ENCODE measurements at places on chromosomes 3 and 15.

DNA sequence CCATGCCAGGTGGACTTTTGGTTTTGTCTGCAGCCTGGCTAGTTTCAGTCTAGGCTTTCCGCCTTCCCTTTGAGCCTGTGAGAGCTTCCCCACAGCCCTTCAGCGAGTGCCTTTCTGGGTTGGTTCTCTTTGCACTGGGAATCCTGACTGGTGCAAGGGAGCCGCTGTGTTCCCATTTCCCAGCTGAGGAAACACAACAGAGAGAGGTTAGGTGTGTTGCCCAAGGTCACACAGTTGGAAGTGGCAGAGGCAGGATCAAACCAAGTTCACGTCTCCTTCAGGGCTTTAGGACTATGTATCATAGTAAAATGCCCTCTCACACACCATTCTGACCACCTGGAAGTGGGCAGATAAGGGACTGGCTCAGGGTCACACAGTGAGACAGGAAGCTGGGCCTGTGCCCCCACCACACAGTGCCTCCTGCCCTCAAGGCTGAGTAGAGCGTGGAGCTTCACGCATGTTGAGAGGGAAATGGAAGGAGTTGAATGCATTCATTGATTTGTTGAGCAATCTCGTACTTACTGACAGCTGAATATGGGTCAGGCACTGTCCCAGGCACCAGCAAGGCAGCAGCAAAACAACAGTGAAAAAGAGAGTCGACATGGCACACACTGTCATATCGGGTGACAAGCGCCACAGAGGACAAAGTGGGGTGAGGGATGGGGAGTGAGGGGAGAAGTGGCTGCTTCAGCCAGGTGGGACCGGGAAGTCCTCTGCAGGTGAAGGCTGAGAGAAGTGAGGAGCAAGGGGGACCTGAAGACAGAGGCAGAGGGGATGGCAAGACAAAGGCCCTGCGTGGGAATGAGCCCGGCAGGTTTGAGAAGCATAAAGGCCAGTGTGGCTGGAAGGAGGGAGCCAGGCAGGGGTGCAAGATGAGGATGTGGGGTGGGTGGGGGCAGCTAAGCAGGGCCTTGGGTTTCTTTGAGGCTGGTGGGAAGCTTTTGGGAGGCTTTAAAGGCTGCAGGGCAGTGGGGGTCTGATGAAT lies 12.3 kb upstream of the ANPEP start:
- no peak for DNase-seq

DNA sequence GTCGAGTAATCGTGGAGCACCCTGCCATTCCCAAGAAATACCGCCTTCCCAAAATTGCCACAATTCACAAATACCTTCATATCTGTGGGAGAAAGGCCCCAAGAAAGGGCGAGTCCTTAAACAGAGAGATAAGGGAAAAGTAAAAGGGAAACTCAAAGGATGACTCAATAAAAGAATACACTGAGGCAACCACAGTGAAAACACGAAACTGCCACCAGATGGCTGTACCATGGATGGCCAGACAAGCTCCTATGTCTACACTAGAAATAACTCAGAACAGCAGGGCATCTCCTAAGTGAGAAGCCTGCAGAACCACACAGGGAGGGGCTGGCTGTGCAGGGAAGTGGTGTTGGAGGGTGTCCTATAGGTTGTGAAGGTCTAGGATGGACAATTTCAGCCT lies 25.0 kb downstream of the SRGAP3 start:
- DNase-seq: peak; percentile 43

DNA sequence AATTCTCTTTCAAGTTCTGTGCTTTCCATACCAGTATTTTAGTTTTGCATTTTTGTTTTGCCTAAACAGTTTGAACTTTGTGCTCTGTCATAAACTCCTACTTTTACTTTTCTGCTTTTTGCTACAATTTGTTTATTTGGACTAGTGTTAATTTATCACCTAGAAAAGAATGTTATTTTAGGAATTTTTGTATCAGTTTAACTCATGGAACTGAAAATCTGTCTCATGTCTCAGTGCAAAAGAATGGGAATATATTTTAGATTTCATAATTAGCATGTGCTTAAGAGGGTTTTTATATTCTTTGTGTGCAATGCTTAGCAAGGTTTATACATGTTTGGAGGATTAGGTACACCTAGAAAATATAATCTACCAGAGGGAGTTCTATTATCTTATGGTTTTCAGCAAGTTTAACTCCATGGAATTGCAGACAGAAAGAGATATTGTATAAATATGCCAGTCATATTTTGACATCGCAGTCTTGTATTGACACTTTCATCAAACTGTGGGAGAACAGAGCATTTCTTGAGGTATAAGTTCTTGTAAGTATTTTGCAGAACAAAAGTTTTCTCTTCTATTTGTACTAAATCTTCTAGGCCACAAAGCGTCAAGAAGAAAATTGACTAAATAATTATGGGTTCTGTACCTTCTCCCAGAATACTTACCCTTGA lies 409.9 kb downstream of the RBMS3 start:
- DNase-seq: no peak

DNA sequence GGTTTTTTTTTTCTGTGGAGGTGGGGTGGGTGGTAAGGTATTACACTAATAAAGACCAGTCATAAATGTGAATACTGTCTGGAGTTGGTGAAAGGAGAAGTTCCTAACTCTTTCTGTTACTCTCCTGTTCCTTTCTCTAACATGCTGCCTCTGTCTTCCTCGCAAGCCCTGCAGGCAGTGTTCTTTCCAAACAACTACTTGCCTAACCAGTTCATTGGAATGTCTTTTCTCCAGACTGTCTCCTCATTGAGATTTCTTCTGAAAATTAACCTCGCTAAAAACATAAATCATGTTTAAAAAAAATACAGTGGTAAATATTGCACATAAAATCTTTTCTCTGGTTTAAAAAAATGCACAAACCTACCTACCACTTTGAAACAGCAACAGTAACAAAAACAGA lies 135.2 kb downstream of the TP63 start:
- DNase-seq: no peak

GRCh38 chr15:62979252-62979651 lies 63.3 kb upstream of the TPM1 start:
- no peak for DNase-seq

DNA sequence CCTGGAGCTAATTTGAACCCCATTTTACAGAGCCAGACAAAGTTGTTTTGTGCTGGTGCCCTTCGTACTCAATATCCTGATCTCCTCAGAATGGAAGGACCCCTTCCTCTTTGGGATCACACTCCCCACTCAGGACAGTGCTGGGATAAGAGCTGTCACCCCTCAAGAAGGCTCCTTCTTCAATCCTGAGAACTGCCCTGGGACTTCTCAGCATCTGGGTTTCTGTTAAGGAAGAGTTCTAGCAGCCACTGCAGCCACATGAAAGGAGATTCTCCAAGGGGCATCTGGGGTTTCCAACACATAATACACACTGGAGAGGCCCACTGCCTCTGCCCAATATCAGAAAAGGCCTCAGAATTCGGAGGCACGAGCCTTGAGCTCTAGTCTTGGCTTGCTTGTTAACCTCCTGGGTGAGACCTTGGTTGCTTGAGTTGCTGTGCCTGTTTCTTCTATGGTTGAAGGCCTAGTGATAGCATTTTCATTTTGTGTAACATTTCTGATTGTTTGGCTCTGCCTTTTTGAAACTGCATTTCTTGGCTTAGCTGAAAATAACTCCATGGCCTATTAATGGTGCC lies 78.8 kb upstream of the NMNAT3 start:
- no peak for DNase-seq

- DNase-seq: no peak
These were observed 2.1 kb downstream of the CYB561D2 start for GRCh38 chr3:50352781-50353180.

DNA sequence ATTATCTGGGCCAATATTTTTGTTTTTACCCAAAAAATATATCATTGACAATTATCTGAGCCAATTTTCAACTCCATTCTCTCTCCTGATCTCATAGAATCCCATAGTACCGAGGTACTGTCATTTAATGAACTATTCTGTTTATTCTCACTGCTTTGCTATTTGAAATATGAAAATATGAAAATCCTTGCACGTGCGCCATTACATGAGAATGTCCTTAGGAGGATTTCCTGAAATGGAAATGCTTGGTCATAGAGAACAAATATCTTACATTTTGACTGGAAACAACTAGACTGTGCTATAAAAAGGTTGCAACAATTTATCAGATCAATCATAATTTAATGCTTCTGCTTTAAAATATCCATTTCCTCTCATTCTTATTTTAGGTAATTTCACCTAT lies 18.3 kb downstream of the FRMD4B start:
- no peak for DNase-seq

DNA sequence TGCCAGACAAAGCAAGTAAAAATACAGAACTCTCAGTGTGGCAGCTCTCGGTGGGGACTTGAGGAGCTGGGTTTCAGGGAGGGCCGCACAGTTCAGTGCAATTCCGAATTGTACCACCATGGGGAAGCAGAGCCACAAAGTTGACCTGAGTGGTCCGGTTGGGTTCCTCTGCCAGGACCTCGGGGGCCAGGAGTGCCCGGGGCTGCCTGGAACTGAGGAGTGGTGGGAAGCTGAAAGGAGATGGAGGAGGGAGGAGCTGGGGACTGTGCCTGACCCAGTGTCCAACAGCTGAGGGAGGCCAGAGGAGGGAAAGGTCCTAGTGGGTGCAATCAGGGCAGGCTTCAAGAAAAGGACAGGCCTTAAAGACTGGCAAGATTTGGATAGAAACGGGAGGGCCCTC lies 32.2 kb upstream of the TRH start:
- DNase-seq: peak; percentile 71

- no peak for DNase-seq
These were observed 94.1 kb downstream of the ITPR1 start for GRCh38 chr3:4587061-4587837.

DNA sequence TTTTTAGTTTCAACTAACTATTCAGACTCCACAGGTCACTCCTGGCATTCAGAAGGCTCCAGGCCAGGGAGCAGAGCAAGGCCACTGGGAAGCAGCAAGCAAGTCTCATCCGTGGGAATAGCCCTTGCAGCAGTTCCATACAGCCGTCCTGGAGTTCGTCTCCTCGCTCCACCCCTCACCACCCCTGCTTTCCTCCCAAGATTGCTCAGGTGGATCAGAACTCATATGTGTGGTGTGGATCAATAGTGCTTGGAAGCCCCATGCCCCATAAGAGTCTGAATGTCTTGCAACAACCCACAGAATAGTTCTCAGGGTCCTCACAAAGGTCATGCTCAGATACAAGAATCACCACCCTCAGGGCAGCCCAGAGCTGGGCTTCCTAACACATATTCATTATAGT lies 44.5 kb downstream of the SUSD5 start:
- DNase-seq: no peak

- no peak for DNase-seq
These were observed 68.1 kb downstream of the ATP10A start for GRCh38 chr15:25795061-25795460.

GRCh38 chr3:176611703-176612102 lies 585.6 kb downstream of the TBL1XR1 start:
- DNase-seq: no peak

DNA sequence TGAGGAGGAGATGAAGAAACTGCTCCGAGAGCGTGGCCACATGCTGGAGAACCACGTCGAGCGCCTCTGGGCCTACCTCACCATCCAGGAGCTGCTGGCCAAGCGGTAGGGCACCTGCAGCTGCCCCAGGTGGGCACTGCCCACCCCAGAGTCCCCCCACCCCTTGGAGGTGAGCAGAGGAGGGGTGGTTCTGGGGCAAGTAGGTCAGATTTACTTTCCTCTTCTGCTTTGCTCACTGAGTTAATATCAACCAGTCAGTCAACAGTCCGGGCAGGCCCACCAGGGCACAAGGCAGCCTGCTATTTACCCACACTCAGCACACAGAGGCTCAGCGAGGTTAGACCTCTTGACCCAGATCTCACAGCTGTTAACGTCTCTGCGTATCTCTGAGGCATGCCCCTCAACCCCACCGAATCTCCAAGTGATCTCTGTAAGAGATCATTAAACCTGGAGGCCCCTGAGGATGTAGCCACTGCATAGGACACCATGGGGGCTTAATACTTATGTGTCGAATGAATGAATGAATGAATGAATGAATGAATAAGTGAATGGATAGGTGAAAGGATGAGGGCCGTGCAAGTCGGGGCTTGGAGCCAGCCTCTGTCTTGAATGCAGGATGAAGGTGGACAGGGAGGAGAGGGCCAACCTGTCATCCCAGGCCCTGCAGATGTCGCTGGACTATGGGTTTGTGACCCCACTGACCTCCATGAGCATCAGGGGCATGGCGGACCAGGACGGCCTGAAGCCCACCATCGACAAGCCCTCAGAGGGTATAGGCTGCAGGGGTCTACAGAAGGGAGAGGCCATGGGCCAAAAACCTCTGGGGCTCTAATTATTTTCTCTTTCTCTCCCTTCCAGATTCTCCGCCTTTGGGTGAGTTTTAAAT lies 8.0 kb upstream of the ITIH3 start:
- DNase-seq: no peak

- DNase-seq: no peak
These were observed 99.9 kb upstream of the GAP43 start for GRCh38 chr3:115523458-115523857.

Measured in SK-N-DZ (cell line).